ENCODE measurements at places on chromosomes 2 and 18. TPM values are rescaled to one million over a fixed set of nuclear protein-coding genes. Genes with fewer than 3 reads are reported as not detected.

Gene CSRNP3
- 3.3 TPM for total RNA-seq

Gene TCF7L1
- total RNA-seq: 0.53 TPM

Gene GKN1
- not detected for total RNA-seq

Gene DGKD
- total RNA-seq: 45.1 TPM

Gene ATG4B
- 92.4 TPM for total RNA-seq

Gene GPC1
- total RNA-seq: 1,139 TPM

Gene TOGARAM2
- 1.0 TPM for total RNA-seq

Gene SNRNP200
- 37.6 TPM for total RNA-seq

Gene ELAC1
- 3.2 TPM for total RNA-seq

Gene EDAR
- not detected for total RNA-seq

Gene CBLN2
- 0.10 TPM for total RNA-seq

Gene ROCK1
- 24.7 TPM for total RNA-seq
